Activated CD4-positive, alpha-beta T cell treated with anti-CD3 and anti-CD28 coated beads, Interleukin-2, amount 10 ng/mL, durations not matched to agents 7 days and 5 days (primary cell): ENCODE measurements at places on chromosomes 16 and 17. TPM values are rescaled to one million over a fixed set of nuclear protein-coding genes. Genes with fewer than 3 reads are reported as not detected.

The FOXN1 gene
- total RNA-seq = not detected

The ASPSCR1 gene
- total RNA-seq = 34.0 TPM

The PABPN1L gene
- not detected for total RNA-seq

The ABCC11 gene
- total RNA-seq = 0.10 TPM

The FSCN2 gene
- total RNA-seq = 0.33 TPM

The ZPBP2 gene
- not detected for total RNA-seq

The TBX6 gene
- 1.7 TPM for total RNA-seq

The CSH1 gene
- total RNA-seq = not detected

The GPR139 gene
- not detected for total RNA-seq

The ASB16 gene
- not detected for total RNA-seq

The CDK5RAP3 gene
- 212 TPM for total RNA-seq

The PYDC1 gene
- total RNA-seq = not detected

The CCL8 gene
- not detected for total RNA-seq
